ENCODE measurements at places on chromosomes 1 and 21.

DNA sequence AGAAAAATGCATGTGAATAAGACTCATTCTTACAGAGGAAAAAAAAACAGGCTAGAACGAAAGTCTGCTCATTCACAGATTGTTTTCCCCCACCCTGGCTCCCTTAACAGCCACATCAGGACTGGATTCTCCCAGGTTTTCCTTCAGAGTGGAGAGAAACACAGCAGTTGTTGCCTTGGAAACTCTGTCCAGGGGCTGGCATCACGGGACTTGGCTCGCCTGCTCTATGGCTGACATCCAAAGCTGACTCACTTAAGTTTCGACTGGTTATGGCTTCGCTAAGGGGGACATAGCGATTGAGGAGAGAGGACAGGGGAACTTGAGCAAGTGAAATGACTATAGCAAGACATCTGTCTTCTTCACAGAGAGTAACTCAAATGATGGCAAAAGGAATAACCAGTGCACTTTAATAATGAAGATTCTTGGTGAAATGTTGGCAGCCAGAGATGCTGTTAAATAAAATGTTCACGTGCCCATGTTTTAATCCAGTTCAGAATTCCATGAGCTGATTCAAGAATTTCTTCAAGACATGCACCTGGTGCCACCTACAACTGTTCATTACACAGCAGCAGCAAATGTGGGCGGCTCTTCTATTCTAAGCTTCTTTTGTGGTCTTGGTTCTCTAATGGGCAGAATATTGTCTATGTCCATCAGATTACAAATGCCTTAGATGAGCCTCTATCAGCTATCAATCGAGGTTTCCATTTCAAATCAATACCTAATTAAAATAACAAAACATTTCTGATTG is 21.8 kb downstream of the MIS18A start:
- DNase-seq: peak; percentile 96

DNA sequence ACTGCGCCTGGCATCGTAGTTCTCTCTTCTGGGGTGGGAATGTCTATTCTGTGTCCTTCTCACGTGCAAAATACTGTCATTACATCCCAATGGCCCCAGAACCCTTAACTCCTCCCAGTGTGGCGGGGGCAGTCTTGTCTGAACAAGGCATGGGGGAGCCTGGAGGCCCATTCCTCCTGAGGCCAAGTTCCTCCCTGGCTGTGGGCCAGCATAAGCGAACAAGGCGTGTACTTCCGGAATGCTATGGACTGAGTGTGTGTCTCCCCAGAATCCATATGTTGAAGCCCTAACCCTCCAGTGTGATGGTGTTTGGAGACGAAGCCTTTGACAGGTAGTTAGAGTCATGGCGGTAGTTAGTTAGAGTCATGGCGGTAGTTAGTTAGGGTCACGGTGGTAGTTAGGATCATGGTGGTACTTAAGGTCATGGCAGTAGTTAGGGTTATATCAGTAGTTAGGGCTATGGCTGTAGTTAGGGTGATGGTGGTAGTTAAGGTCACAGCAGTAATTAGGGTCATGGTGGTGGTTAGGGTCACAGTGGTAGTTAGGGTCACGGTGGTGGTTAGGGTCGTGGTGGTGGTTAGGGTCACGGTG is 71.0 kb downstream of the PRKCZ start:
- no peak for DNase-seq

DNA sequence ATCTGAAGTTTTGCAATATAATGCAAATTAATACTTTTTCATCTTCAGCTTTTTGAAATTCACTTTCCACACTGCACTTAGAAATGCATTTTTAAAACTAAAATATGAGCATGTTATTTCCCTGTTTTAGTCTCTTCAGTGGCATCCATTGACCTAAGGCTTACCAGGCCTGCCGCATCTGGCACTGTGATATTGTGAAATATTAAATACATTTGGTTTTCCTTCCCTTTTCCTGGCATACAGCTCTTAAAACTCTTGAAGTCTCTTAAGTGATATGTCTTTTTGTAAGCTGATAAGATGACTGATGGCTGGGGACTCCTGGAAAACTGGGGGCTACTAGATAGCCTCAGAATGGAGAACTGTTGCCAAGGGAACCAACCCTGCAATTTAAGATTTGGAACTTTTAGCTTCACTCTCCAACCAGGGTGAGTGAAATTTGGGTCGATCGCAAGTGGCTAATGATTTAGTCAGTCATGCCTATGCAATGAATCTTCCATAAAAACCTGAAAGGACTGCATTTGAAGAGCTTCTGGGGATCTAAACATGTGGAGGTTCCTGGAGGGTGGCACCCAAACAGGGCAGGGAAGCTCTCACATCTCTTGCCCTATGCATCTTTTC is 75.5 kb upstream of the PDC start:
- no peak for DNase-seq

DNA sequence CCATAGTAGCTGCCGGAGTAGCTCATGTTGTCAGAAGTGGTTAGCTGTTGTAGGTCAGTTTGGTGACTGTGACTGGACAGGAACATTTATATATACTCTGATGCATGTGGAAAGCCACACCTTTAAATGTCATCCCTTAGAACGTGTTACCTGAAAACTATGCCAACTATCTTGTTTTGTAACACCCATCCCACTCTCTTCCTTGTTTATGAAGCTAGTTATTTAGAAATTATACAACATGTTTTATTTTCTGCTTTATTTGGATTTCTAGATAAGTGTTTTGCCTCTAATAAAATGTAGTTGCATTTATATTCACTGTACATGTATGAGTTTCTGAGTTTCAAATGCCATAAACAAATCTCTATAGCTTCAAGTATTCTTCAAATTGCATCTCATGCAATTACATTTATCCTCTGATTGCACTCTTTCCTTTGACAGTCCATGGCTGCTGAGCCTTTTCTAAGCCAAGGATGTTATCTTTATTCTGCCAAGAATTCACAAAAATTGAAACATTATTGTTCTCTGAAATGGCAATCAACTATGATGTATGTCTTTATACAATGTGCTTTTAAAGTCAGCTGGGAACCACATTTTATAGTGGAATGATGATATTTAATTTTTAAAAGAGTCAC is at the start of gene KRTAP19-7:
KRTAP19-7 (minus strand) TSS at position 51 of the 632 bp plus-strand sequence; CDS start at position 26, 25 bp downstream.
- no peak for DNase-seq

DNA sequence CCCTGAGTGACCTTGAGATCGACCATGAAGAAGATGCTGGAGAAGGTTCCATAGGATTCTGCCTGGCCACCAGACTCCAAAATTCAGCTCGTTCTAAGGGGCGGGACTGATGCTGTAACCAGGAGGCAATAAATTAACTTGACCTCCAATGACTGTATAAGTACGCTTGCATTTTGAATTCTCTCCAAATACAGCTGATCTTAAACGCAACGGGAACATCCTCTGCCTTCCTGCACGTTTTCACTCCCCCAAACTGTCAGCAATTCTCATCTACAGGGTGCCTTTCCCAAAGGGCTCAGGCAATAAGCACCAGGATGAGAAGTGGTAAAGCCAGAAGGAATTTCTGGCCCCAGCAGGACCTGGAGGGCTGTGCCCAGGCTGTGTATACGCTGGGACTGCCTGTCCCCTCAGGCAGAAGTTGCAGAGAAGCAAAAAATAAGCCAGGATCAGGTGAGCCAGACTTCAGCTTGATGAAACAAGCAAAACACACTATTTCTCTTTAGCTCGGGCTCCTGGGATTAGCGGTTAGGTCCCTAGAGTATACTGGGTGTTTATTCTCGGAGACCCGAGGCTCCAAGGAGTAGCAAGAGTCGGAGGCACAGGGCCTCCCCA is 124.8 kb downstream of the LRIG2 start:
- peak; percentile 32 for DNase-seq

- no peak for DNase-seq
Observed at GRCh38 chr1:178688244-178688643, 36.8 kb upstream of the RALGPS2 start.

GRCh38 chr1:212899845-212900244 is 41.8 kb downstream of the FLVCR1 start:
- DNase-seq: no peak

DNA sequence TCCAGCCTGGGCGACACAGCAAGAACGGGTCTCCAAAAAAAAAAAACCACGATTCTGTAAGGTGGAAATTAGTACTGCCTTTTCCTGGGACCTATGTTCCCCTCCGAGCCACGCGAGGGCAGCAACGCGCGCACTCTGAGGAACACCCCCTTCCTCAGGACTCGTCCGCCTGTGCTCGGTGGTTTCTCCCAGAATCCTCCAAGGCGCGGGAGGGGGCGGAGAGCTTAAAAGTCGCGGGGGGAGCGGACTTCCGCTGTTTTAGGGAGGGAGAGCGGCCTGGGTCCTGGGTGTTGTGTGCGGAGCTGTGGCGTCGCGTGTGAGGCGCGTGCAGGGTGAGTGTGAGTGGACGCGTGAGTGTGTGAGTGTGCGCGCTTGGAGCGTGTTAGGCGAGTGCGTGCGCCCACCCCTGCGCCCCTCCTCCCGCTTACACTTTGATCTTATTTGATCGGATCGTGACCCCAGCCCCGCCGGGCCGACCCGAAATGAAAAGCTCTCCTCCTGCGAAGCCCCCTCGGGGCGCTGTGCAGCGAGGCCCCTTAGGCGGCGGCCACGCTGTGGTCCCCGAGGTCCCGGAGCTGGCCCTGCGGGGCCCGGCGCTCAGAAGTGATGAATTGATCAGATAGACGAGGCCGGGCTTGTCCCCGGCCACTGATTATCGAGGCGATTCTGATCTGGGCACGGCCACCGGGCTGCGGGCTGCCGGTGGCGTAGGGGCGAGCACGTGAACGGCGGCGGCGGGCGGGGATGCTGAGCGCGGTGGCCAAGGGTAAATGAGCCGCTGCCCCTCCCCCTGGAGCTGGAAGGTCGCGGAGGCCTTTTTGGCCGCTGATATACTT is 9.6 kb downstream of the TMEM167B start:
- DNase-seq: peak; percentile 99

GRCh38 chr1:229368347-229368746 is 25.5 kb upstream of the CCSAP start:
- peak; percentile 7 for DNase-seq

DNA sequence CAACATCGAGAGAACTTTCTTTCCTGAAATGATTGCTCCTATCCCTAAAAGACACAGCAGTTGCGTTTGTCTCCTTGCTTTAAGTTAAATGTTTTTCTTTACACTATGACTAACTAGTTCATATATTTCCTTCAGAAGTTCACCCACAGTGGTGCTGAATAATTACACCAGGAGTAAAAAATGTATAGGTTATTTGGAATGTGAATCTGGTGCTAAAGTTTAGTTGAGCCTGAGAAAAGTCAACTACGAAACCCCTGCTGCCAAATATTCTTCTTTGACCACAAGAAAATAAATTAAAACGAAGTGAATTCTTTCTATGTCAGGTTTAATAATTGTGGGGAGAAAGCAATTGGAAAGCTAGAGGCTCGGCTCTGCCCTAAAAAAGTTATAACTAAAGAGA is 52.8 kb downstream of the C4BPA start:
- DNase-seq: no peak

DNA sequence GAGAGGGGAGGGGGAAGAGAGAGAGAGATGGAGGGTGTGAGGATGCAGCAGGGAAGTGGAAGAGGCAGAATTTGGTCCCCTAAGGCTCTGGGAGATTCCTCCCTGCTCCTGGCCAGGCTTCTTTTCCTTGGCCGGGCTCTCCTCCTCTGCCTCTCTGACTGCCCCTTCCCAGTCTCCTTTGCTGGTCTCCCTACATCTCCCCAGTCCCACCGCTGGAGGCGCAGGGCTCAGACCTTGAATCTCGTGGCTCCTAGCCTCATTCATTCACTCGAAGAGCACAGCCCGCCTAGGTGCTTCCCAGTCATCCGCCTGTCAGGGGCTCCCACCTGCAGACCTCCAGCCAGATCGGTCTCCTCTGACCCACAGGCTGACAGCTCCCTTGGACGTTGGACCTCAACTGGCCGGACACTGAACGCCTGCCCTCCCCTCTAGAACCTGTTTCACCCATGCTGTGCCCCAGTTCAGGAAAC is 76.5 kb downstream of the VWA5B1 start:
- DNase-seq: peak; percentile 66

GRCh38 chr1:246332078-246332477 is 175.0 kb downstream of the SMYD3 start:
- DNase-seq: no peak

GRCh38 chr1:3441410-3441847 is 13.0 kb upstream of the ARHGEF16 start:
- no peak for DNase-seq

DNA sequence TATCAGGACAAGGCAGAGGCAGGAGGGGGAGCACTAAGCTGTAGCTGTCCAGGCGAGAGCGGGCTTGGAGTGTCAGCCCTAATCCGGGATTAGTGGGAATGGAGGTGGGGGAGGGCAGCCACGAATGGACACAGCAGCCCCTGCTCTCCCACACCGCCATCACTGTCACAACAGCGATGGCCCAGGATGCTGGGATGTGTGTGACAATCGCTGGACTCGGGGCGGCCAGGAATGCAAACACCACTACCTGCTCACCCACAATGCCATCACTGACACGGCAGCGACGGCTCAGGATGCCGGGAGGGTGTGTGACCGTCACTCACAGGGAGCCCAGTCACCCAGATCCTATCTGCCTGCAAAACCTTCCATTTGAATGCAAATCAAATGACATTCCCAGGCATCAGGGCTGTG is 2.9 kb downstream of the C2CD2 start:
- no peak for DNase-seq

DNA sequence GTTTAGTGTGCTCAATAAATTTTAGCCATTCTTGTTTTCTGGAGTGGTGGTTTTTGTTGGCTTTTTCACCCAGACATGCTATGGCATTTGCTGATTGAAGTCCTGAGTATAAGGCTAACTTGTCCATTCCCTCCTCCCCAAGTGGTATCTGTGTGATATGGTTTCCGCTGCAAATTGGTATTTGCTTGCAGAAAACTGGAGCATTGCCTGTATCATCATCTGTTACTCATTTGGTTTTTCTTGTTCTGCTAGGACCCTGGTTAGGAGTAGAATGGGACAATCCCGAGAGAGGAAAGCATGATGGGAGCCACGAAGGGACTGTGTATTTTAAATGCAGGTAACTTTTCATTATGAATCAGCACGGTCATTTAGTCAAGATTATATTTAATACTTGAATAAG is 34.0 kb downstream of the TBCE start:
- peak; percentile 29 for DNase-seq

GRCh38 chr1:8379513-8380186 is 61.7 kb downstream of the SLC45A1 start:
- DNase-seq: no peak

DNA sequence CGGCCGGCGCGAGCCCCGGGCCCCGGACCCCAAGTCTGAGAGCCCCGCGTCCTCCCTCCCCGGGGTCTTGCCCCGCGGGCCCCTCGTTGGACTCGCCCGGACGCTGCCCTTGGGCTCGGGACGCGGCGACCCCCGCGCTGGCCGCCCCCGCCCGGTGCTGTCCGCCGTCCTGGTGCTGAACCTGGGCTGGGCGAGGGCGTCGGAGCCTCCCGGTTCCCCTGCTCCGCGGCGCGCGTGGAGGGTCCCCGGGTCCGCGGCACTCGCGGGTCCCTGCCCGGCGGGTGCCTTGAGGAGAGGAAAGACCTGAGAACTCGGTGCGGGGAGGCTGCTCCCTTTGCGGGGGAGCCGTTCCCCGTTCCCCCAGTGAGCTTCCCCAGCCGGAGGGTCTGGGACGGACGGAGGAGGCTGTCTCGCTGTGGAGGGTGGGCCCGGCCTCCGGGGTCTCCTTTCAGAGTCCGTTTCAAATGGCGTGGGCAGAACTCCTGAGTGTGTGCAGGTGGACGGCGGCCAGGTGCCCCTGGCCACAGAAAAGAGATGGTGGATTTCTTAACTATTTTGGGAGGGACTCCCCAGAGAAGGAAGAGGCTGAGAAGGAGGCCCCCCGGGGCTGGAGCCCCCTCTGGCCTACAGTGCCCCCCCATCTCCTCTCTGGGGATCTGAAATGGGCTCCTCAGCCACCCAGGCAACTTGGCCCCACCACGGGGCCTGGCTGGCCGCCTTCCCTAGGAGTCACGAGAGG is 595 bp downstream of the GABRD start:
- peak; percentile 35 for DNase-seq
